Smooth muscle cell of the coronary artery (primary cell): ENCODE measurements at places on chromosomes 11 and 22. TPM values are rescaled to one million over a fixed set of nuclear protein-coding genes. Genes with fewer than 3 reads are reported as not detected.

C11orf86 gene
- not detected in 2 replicates for total RNA-seq

MMP10 gene
- 0.35 and 3.2 TPM in 2 replicates for total RNA-seq

SCN4B gene
- not detected in 2 replicates for total RNA-seq

PLAAT2 gene
- not detected in 2 replicates for total RNA-seq

B4GALNT4 gene
- 1.1 and 2.8 TPM in 2 replicates for total RNA-seq

OR52E8 gene
- not detected in 2 replicates for total RNA-seq

PKDREJ gene
- total RNA-seq = under 0.01 TPM in 1 of 2 replicates, not detected in the other

PRODH gene
- 0.08 and 0.59 TPM in 2 replicates for total RNA-seq

BRD1 gene
- 20.4 and 20.6 TPM in 2 replicates for total RNA-seq

GLYAT gene
- not detected in 2 replicates for total RNA-seq

ADM2 gene
- total RNA-seq = 1.2 and 1.6 TPM in 2 replicates

STK33 gene
- total RNA-seq = 0.35 and 0.45 TPM in 2 replicates

SCGB1D2 gene
- total RNA-seq = not detected in 2 replicates

MED15 gene
- total RNA-seq = 25.5 and 27.6 TPM in 2 replicates

NFRKB gene
- total RNA-seq = 10.2 and 13.1 TPM in 2 replicates

GGTLC3 gene
- not detected in 2 replicates for total RNA-seq

MUS81 gene
- total RNA-seq = 24.6 and 40.7 TPM in 2 replicates

PGR gene
- 0.38 and 0.59 TPM in 2 replicates for total RNA-seq

TCIRG1 gene
- 52.3 and 54.9 TPM in 2 replicates for total RNA-seq

MIOX gene
- total RNA-seq = not detected in 2 replicates

C11orf16 gene
- not detected in 2 replicates for total RNA-seq

LMO2 gene
- total RNA-seq = 2.1 and 41.3 TPM in 2 replicates

MYOD1 gene
- total RNA-seq = not detected in 2 replicates

PDXP gene
- 2.5 and 8.1 TPM in 2 replicates for total RNA-seq

OTOG gene
- not detected in 2 replicates for total RNA-seq

USP35 gene
- total RNA-seq = 6.3 and 25.3 TPM in 2 replicates

AQP11 gene
- total RNA-seq = 0.45 and 5.5 TPM in 2 replicates

OR52I1 gene
- not detected in 2 replicates for total RNA-seq

ANO9 gene
- not detected in 2 replicates for total RNA-seq

BEST1 gene
- total RNA-seq = 0.60 and 6.8 TPM in 2 replicates

OR2AT4 gene
- not detected in 2 replicates for total RNA-seq

BLID gene
- total RNA-seq = 1.9 and 11.9 TPM in 2 replicates

OR8G1 gene
- not detected in 2 replicates for total RNA-seq

NXPE4 gene
- not detected in 2 replicates for total RNA-seq

BDNF gene
- 1.2 and 38.8 TPM in 2 replicates for total RNA-seq

GLYATL1 gene
- 0.08 TPM in 1 of 2 replicates, not detected in the other for total RNA-seq

WNT11 gene
- total RNA-seq = 0.75 and 3.2 TPM in 2 replicates

NAV2 gene
- total RNA-seq = 8.0 and 10.4 TPM in 2 replicates

FAM83F gene
- under 0.01 TPM in 1 of 2 replicates, not detected in the other for total RNA-seq

GAB2 gene
- 11.3 and 20.9 TPM in 2 replicates for total RNA-seq

OLFML1 gene
- 0.15 and 53.7 TPM in 2 replicates for total RNA-seq

UCP2 gene
- 0.60 TPM in 1 of 2 replicates, not detected in the other for total RNA-seq

OR8G5 gene
- not detected in 2 replicates for total RNA-seq

FAM227A gene
- 0.75 and 2.2 TPM in 2 replicates for total RNA-seq

GCAT gene
- 12.1 and 37.7 TPM in 2 replicates for total RNA-seq

TMA7B gene
- total RNA-seq = not detected in 2 replicates

OR52I2 gene
- total RNA-seq = not detected in 2 replicates

SLC22A25 gene
- total RNA-seq = not detected in 2 replicates
